HepG2 (cell line): ENCODE measurements at places on chromosomes 7 and 10. TPM values are rescaled to one million over a fixed set of nuclear protein-coding genes. Genes with fewer than 3 reads are reported as not detected.

DNA sequence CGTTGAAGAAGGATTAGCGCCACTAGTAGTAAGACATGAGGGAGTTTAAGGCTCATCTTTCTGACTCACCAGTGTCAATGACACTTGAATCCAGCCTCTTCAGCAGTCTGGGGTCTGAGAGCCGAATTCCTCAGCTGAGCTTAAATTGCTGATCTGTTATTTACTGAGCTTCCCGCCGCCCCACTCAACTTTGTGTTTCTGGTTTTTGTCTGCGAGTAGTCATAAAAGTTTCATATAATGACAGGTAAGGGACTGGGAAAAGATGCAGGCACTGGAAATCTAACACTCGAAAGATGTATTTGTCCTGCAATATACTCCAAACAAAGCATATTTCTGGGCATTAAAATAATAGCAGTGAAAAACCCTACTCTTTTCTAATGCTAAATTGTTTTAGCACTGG is 51.2 kb upstream of the RELN start:
- peaks cover 36% of the 10 kb centered on the region for H3K4me1 ChIP-seq
- no peak for DNase-seq
- H3K27me3 ChIP-seq: no peaks in the 10 kb centered on the region

DNA sequence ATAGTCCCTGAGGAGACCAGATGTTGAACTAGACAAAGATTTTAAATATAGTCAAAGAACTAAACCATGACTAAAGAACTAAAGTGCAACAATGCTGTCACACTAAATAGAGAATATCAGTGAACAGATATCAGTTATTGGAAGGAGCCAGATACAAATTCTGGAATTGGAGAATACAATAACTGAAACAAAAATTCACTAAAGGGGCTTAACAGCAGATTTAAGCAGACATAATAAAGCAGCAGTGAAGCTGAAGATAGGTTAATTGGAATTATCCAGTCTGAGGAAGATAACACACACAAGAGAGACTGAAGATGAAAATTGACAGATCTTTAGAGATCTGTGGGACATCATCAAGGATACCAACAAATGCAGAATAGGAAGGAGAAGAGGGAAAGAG is 10.4 kb downstream of the KPNA7 start:
- DNase-seq: no peak
- no peak overlapping the region for H3K27ac ChIP-seq
- H3K27me3 ChIP-seq: no peaks in the 10 kb centered on the region
- no peaks in the 10 kb centered on the region for H3K36me3 ChIP-seq

DNA sequence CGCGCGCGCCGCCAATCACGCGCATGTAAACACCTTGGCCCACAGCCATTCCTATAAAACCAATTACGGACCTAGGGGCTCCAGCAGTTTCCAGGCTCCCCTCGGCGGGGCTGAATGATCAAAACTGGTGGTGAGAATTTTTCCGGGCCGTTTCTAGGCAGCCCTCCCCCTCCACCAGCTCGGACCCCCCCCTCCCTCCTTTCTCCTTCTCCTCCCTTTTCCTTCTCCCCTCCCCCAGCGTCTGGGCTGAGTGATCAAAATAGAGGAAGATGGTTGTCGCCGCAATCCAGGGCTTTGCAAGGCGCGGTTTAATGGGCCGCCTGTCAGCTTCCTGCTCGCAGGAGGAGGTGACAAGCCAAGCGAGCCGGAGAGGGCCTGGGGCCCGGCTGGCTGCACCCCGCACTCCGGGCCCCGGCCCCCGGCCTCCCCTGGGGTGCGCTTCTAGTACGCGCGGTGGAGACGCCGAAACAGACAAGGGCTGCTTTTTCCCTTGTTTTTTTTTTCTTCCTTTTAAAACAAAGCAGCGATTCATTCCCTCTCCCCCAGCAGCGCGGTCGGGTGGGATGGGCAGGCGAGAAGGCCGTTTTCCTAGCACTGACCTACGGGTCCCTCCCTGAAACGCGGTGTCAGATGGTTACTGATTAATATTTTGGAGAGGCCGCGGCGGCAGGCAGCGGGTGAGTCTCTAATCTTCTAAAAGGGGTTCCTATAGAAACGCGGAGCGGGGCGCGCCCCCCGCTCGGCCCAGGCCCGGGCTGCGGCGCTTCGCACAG is 528 bp upstream of the TNRC18 start:
- H3K4me1 ChIP-seq: peaks cover 1% of the 10 kb centered on the region
- H3K4me3 ChIP-seq: peak overlapping the region; percentile 92
- H3K27me3 ChIP-seq: no peaks in the 10 kb centered on the region; the same call in 2 of the 3 replicates

GRCh38 chr7:106599343-106599698 is 61.6 kb downstream of the CCDC71L start:
- no peaks in the 10 kb centered on the region for H3K4me1 ChIP-seq
- H3K27ac ChIP-seq: no peak overlapping the region
- no peaks in the 10 kb centered on the region for H3K36me3 ChIP-seq
- H3K4me3 ChIP-seq: no peak overlapping the region

- peak overlapping the region; percentile 31 for H3K4me3 ChIP-seq
- peaks cover 37% of the 10 kb centered on the region for H3K4me1 ChIP-seq
- no peak overlapping the region for H3K27ac ChIP-seq
- no peaks in the 10 kb centered on the region for H3K36me3 ChIP-seq
- DNase-seq: no peak
Measured at GRCh38 chr7:77800158-77800557, 1.6 kb downstream of the PHTF2 start.

DNA sequence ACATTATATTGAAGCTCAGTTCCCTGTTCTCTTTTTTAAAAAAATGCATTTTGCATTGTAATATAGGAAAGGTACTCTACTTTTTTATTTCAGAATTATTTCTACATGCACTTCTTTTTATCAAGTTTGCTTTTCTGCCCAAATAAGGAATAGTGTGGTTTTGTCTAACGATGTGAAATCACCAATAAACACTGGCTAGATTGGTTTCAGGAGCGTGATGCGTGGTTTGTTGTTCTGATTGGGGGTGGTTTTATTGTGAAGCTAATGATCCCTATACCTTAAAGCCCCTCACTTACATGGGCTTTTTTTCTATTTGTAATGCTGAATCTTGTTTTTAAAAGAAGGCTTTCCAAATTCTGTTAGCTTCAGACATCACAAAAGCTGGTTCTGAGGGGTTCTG is 17.6 kb downstream of the ENTPD7 start:
- peaks cover 28% of the 10 kb centered on the region for H3K4me1 ChIP-seq
- H3K27me3 ChIP-seq: no peaks in the 10 kb centered on the region
- no peak overlapping the region for H3K4me3 ChIP-seq
- no peak for DNase-seq
- H3K27ac ChIP-seq: no peak overlapping the region

- no peak for DNase-seq
- H3K36me3 ChIP-seq: no peaks in the 10 kb centered on the region
- H3K4me1 ChIP-seq: no peaks in the 10 kb centered on the region
- H3K27me3 ChIP-seq: peaks cover 5% of the 10 kb centered on the region; the same call in 1 of the 3 replicates
- no peak overlapping the region for H3K27ac ChIP-seq
Measured at GRCh38 chr7:27971171-27971812, 209.3 kb downstream of the JAZF1 start.

- no peak for DNase-seq
- peaks cover 17% of the 10 kb centered on the region for H3K36me3 ChIP-seq
- H3K4me1 ChIP-seq: peaks cover 14% of the 10 kb centered on the region
Measured at GRCh38 chr10:68572151-68572550, 12.0 kb downstream of the TET1 start.

DNA sequence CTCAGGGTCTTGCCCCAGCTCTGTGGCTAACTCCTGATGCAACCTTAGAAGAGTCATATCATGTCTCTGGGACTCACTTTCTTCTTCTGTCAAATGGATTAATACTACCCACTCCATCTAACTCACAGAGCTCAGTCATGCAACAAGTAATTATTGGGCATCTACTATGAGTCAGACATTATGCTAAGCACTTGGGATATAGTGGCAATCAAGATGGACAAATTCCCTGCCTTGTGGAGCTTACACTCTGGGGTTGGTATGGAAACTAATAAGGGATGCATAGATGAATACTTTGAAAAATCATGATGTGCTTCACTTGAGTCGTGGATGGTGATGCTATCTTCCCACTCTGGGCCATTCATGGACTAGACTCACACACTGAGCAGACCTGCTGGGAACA is 88.9 kb downstream of the KCNMA1 start:
- no peak overlapping the region for H3K4me3 ChIP-seq
- H3K27me3 ChIP-seq: peaks cover 4% of the 10 kb centered on the region; the same call in 1 of the 3 replicates
- H3K27ac ChIP-seq: no peak overlapping the region
- no peaks in the 10 kb centered on the region for H3K36me3 ChIP-seq

DNA sequence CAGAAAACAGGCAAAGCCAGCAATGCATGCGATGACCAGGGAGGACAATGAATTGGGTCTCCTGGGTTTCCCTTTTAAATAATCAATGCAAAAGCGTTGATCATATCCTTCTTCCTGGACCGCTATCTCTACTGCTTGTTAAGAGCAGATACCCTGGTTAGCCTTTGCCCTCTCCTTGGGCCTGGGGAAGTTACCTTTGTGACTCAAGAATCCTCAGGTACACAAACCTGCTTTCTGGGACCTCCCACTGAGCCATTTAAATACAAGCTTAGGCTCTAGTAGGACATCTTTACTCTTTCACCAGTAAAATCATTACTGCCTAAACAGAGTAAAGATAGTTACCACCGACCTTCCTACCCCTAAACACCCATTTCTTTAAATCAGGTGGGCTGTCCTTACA is 173.9 kb downstream of the WNT2 start:
- H3K4me3 ChIP-seq: no peak overlapping the region
- no peaks in the 10 kb centered on the region for H3K36me3 ChIP-seq
- no peak overlapping the region for H3K27ac ChIP-seq
- peaks cover 18% of the 10 kb centered on the region for H3K4me1 ChIP-seq
- no peaks in the 10 kb centered on the region for H3K27me3 ChIP-seq

GRCh38 chr10:79379512-79380124 is 32.3 kb downstream of the PPIF start:
- peaks cover 72% of the 10 kb centered on the region for H3K4me1 ChIP-seq
- no peaks in the 10 kb centered on the region for H3K27me3 ChIP-seq
- peak overlapping the region; percentile 90 for H3K4me3 ChIP-seq
- peak overlapping the region; percentile 95 for H3K27ac ChIP-seq

GNGT1 gene
- total RNA-seq: not detected in 2 replicates

PRSS1 gene
- total RNA-seq: not detected in 2 replicates

MSS51 gene
- total RNA-seq: 0.18 and 0.91 TPM in 2 replicates
